Fibroblast of the aortic adventitia (primary cell): ENCODE measurements at places on chromosomes 7 and 10. TPM values are rescaled to one million over a fixed set of nuclear protein-coding genes. Genes with fewer than 3 reads are reported as not detected.

DNA sequence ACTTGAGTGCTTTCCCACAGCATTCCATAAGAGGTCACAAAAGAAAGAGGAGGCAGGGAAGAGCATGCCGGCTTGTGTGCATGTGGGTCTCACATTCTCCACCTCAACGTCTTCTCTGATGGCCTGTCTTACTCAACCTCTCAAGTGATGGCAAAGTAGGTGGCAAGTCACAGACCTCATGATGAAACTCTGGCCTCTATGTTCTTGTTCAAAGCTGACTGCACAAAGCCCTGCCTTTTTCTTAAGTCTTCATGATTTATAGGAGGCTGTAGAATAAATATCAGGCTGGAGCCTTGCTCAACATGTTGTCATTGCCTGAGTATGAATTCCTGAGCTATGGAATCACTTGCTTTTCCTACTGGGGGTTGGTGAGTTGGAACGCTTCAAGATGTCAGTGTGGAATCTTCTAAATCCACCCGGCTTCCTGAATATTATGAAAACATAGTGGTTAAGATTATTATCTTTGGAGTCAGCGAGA, 213.6 kb upstream of the INHBA start:
- peak; percentile 98 for DNase-seq

The COL17A1 gene
- total RNA-seq, result 2.0 and 2.3 TPM in 2 replicates

DNA sequence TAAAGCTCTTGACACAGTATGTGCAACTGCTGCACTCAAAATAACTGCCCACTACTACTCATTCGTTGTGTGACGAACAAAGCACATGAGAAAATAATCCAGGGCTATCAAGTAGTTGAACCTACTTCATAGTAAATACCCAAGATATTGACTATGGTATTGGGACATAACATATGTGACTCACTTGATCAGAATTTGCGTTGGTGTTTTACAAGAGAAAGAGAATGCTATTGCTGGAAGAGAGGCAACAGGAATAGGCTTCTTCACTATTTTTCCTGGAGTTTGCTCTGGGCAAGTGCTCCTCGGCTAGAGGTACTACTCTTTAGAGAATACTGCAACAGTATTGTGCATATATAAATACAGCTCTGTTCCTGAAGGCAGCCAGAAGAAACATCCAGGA, 2.5 kb downstream of the DGKB start:
- peak; percentile 24 for DNase-seq

DNA sequence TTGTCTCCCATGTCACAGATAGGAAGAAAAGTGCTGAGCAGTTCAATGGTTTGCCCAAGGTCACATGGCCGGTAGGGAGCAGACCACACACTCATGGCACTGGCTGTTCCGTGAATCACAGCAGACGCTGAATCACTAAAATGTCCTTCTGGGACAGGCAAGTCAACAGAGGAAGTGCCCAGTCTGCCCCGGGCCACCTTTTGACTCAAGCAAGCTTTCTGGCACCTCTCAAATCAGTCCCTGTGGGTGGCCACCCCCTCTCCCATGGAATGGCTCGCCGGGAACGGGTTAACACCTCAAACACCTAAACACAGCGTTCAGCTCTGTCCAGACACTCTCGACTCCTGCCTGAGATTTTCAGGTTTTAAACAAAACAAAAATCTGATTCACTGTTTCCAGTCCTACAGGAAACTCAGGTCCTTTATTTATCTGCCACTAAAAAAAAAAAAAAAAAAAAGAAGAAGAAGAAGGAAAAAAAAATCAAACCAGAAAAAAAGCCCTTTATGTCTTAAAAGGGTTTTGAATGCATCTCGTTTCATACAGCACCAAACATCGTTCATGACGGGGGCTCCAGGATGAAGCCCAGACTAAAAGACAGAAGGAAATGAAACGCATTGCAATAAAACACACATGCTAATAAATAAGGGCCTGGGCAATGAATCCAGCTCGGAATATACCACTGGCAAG, 15.5 kb downstream of the CARD11 start:
- DNase-seq, result peak; percentile 21

DNA sequence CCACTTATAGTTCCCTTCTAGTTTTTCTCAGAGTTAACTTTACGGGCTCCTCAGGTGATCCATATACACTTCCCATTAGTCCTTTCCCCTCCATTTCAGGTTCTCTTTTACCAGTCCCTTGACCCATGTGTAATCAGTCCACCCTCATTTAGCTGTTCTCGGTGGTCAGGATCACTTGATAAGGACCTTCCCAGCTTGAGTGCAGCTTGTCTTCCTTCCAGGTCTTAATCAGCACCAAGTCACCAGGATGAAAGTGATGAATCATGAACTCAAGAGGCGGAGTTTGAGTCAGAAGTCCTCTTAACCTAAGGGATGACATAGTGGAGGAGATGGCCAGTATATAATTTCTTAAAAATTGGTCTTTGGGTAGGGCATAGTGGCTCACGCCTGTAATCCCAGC, 63.1 kb upstream of the CNTNAP2 start:
- DNase-seq, result no peak

DNA sequence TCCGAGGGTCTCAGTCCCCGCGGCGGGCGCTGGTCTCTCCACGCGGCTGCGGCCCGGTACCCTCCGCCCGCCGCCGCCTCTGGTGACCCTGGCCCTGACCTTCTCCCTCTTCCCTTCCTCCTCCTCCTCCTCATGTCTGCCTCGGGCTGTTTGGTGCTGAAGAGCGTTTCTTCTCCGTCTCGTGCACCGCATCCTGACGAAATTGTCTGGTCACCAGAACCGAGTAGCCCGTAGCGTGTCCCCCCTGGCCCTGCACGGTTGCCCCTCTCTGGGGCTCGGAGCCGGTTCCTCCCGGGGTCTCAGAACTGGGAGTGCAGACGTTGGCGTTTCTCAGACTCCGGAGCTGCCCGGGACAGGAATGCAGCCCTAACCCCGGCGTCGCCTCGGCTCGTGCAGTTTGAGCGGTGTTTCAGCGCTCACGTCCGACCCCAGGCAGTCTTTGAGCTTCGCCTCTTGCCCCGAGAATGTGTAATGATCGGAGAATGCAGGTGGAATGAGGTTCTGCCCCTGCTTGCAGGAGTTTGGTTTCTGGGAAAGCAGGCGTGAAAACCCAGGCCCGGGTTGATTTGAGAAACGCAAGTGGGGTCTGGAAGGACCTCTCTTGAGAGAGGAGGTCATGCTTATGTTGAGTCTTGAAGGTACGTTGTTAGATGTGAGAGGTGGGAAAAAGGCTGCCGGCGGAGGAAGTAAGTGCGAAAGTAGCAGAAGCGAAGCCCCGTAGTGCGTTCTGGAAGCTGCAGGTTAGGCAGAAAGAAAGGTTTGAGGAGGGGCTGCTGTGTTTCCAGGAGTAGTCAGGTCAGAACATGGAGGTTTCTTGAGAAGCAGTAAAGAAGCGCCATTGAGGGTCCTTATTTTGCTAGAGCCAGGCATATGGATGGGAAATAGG, 743 bp downstream of the RBM17 start:
- peak; percentile 28 for DNase-seq
